Airway epithelial cell (primary cell): ENCODE measurements at places on chromosomes 16 and 17. TPM values are rescaled to one million over a fixed set of nuclear protein-coding genes. Genes with fewer than 3 reads are reported as not detected.

The ATP2A3 gene
- 0.35 TPM in 1 of 2 replicates, not detected in the other for total RNA-seq

The RAB11FIP4 gene
- 13.2 and 15.6 TPM in 2 replicates for total RNA-seq

The GSG1L2 gene
- total RNA-seq: not detected in 2 replicates

The CEP295NL gene
- not detected in 2 replicates for total RNA-seq

The SLC6A2 gene
- total RNA-seq: 0.07 and 0.23 TPM in 2 replicates

The SPHK1 gene
- 95.6 and 114 TPM in 2 replicates for total RNA-seq

The EFNB3 gene
- 2.0 and 2.6 TPM in 2 replicates for total RNA-seq

The CORO6 gene
- 1.3 and 1.9 TPM in 2 replicates for total RNA-seq

The SOX9 gene
- total RNA-seq: 11.1 and 12.6 TPM in 2 replicates
